ENCODE measurements at places on chromosomes 3 and 15.

DNA sequence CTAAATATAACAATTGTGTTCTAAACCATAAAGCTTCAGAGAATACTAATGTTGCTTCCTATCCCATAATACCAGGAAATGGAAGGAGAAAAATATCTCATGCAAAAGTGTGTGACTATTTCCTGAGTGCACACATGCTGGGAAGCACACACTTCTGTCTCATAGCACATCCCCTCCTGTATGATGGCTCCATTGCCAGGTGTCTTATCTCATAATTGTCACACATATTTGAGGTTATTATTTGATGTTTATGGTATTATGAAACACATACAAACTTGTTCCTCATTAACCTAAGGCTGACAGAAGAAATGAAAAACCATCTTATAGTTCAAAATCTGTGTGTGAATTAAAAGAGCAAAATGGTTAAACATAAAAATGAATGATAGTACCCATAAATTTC, 65.4 kb downstream of the SERP1 start:
- no peak overlapping the region for H3K4me3 ChIP-seq
- H3K36me3 ChIP-seq = peaks cover 3% of the 10 kb centered on the region
- no peaks in the 10 kb centered on the region for H3K27me3 ChIP-seq
- H3K4me1 ChIP-seq = no peaks in the 10 kb centered on the region
- no peak for DNase-seq

GRCh38 chr3:191753196-191753595, 292.2 kb downstream of the PYDC2 start:
- H3K36me3 ChIP-seq = no peaks in the 10 kb centered on the region
- no peak for DNase-seq
- H3K4me3 ChIP-seq = no peak overlapping the region
- no peaks in the 10 kb centered on the region for H3K27me3 ChIP-seq

DNA sequence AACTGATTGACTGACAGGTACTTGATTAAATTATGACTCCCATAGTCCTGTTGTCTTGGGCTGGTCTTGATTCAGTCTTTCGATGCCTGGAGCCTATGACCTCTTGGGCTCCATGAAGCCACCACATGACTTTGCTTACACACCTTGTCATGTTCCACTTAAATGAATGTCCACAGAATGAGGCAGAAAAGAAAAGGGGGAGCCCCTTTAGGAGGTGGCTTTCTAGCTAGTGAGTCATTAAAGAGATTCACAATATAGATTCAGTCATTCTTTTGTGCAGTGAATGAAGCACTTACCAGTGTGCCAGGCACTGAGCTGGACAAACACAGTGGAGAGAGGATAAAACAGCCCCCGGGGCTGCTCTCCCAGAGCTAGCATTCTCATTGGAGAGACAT, 17.1 kb downstream of the VIPR1 start:
- H3K36me3 ChIP-seq = peaks cover 2% of the 10 kb centered on the region
- H3K4me3 ChIP-seq = no peak overlapping the region

- no peaks in the 10 kb centered on the region for H3K27me3 ChIP-seq
- H3K4me3 ChIP-seq = no peak overlapping the region
- H3K27ac ChIP-seq = no peak overlapping the region
- H3K36me3 ChIP-seq = no peaks in the 10 kb centered on the region
- no peak for DNase-seq
- H3K4me1 ChIP-seq = no peaks in the 10 kb centered on the region
These were observed 277.4 kb downstream of the ROBO1 start for GRCh38 chr3:79490165-79491028.

DNA sequence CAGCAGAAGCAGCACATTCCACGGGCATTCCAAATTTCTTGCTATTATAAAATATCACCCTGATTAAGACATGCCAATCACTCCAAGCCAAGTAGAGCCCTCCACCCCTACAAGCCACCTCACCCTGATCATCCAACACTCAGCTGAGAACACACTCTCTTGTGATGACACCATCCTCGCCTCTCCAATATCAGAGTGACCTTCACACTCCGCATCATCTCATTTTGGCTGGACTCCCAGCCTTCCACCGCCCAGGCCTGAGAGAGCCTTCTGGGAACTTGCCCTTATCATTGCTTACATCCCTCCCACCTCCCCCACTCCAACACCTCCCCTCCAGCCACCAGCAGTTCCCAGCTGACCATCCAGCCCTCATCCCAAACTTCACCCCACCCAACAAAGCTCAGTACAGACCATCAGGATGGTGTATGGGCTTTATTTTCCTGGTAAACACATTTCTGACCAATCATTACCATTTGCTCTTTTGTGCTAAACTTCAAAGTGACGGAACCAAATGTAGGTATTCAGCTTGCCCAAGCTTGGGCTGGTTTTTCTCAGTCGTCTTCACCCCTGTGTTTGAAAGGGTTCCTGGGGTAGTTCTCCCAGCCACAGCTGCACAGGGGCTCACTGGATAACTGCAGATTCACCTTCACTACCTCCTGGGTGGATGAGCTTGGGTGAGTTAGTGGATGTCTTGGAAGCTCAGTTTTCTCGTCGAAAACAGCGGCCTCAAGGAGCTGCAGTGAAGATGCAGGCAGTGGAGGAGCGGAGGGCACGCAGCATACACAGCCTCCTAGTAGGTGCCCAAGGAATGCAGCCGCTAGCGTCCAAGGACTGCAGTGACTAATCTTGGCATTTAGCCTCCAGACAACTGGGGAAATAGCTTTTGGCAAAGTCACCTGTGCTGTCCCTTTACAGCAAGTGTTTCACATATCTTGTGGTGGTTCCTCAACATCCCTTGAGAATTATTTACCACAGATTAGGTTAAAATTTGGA, 115.1 kb downstream of the LIPC start:
- H3K27ac ChIP-seq = no peak overlapping the region
- H3K36me3 ChIP-seq = peaks cover 4% of the 10 kb centered on the region
- H3K4me3 ChIP-seq = no peak overlapping the region
- no peaks in the 10 kb centered on the region for H3K27me3 ChIP-seq

- no peaks in the 10 kb centered on the region for H3K27me3 ChIP-seq
- H3K27ac ChIP-seq = peak overlapping the region; percentile 89
- no peak for DNase-seq
- H3K4me3 ChIP-seq = peak overlapping the region; percentile 99
These were observed 507 bp upstream of the MRPL3 start for GRCh38 chr3:131503320-131503635.

- no peak overlapping the region for H3K4me3 ChIP-seq
- H3K36me3 ChIP-seq = no peaks in the 10 kb centered on the region
- H3K4me1 ChIP-seq = no peaks in the 10 kb centered on the region
These were observed 236.6 kb upstream of the CTNNB1 start for GRCh38 chr3:40962721-40963120.

GRCh38 chr15:62845241-62846126, 197.1 kb upstream of the TPM1 start:
- peaks cover 2% of the 10 kb centered on the region for H3K36me3 ChIP-seq
- peaks cover 75% of the 10 kb centered on the region for H3K27me3 ChIP-seq
- no peak overlapping the region for H3K4me3 ChIP-seq
- DNase-seq = no peak
- no peaks in the 10 kb centered on the region for H3K4me1 ChIP-seq
- H3K27ac ChIP-seq = no peak overlapping the region

DNA sequence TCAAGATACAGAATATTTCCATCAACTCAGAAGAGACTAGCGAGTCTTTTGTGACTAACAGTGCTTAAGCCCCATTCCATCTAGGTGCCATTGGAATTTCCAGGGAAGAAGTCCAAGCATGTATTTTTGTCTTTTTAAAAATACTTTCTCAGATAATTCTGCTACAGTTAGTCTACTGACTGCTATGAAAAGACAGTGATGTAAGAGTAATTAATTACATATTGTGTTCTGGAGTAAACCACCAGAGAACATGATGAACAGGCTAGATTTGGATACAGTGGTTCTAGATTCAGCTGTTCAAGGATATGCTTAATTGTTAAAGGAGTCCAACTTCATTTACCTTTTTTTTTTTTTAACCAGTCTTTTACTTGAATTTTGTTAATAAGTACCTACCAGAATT, 34.8 kb upstream of the PAK6 start:
- peaks cover 3% of the 10 kb centered on the region for H3K4me1 ChIP-seq
- DNase-seq = no peak
- H3K27me3 ChIP-seq = no peaks in the 10 kb centered on the region
- H3K36me3 ChIP-seq = no peaks in the 10 kb centered on the region
- no peak overlapping the region for H3K27ac ChIP-seq
- H3K4me3 ChIP-seq = no peak overlapping the region

- no peak overlapping the region for H3K27ac ChIP-seq
- H3K27me3 ChIP-seq = no peaks in the 10 kb centered on the region
- no peak for DNase-seq
- no peaks in the 10 kb centered on the region for H3K36me3 ChIP-seq
- H3K4me3 ChIP-seq = no peak overlapping the region
These were observed 12.3 kb upstream of the UBXN7 start for GRCh38 chr3:196444500-196444894.

GRCh38 chr3:53196575-53197407, 35.8 kb downstream of the PRKCD start:
- no peak overlapping the region for H3K27ac ChIP-seq
- H3K36me3 ChIP-seq = peaks cover 15% of the 10 kb centered on the region
- peaks cover 14% of the 10 kb centered on the region for H3K4me1 ChIP-seq
- H3K27me3 ChIP-seq = peaks cover 15% of the 10 kb centered on the region

- H3K4me3 ChIP-seq = no peak overlapping the region
- no peaks in the 10 kb centered on the region for H3K27me3 ChIP-seq
- H3K27ac ChIP-seq = no peak overlapping the region
- no peaks in the 10 kb centered on the region for H3K36me3 ChIP-seq
- H3K4me1 ChIP-seq = no peaks in the 10 kb centered on the region
- DNase-seq = no peak
These were observed 134.6 kb upstream of the PDZRN3 start for GRCh38 chr3:73759297-73759711.

DNA sequence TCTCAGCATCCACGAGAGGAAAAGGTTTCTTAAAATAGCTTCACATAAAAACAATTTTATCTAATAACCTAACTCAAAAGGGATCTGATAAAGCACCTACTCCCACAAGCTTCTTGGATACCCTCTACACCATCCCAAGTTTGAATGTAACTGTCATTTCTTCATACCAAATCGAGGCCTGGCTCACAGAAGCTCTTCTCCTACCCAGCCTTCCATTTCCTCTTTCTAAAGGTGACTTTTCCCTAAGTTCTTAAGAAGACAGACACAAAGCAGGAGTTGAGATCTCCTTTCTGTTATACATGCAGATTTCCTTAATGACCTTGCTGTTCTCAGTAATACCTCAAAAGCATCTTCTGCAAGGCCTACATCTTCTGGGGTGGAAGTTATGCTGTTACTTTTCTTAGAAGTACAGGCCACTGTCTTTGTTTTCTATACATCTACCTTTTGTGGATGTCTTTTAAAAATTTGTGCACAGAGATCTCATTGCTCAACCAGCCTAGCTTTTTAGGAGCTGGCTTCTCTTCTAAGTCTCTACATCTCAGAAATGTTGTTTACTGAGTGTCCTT, 3.4 kb upstream of the LRRIQ4 start:
- H3K27ac ChIP-seq = no peak overlapping the region
- peaks cover 20% of the 10 kb centered on the region for H3K4me1 ChIP-seq
- peaks cover 10% of the 10 kb centered on the region for H3K27me3 ChIP-seq
- H3K36me3 ChIP-seq = peaks cover 1% of the 10 kb centered on the region
- no peak overlapping the region for H3K4me3 ChIP-seq
- no peak for DNase-seq

GRCh38 chr3:71580636-71581456, 2.7 kb downstream of the FOXP1 start:
- peaks cover 26% of the 10 kb centered on the region for H3K36me3 ChIP-seq
- peaks cover 10% of the 10 kb centered on the region for H3K27me3 ChIP-seq
- peaks cover 24% of the 10 kb centered on the region for H3K4me1 ChIP-seq
- peak overlapping the region; percentile 96 for H3K4me3 ChIP-seq
- DNase-seq = no peak

GRCh38 chr3:59046839-59047238, 3.0 kb downstream of the CFAP20DC start:
- H3K27ac ChIP-seq = no peak overlapping the region
- peaks cover 3% of the 10 kb centered on the region for H3K36me3 ChIP-seq
- no peak for DNase-seq

- no peak overlapping the region for H3K4me3 ChIP-seq
- H3K27me3 ChIP-seq = no peaks in the 10 kb centered on the region
- H3K36me3 ChIP-seq = no peaks in the 10 kb centered on the region
- no peak overlapping the region for H3K27ac ChIP-seq
These were observed 433.4 kb upstream of the CFAP20DC start for GRCh38 chr3:59483191-59483590.

DNA sequence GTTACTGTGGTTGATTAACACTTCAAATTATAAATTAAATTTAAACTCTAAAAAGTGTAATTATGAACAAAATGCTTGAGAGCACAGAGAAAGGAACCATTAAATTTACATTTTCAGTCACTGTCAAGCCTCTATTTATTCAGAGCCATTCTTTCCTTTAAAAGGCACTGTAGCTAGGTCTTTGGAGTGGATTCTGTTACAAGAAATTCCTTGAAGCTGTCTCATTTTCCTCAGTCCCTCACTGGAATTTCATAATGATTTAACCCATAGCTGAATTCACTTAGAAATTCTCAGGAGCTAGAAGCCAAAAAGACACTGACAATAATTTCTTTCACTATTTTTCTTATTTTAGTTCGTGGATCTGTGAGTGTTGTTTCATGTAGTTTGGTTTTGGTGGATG, 81.2 kb upstream of the TCF12 start:
- H3K27me3 ChIP-seq = peaks cover 3% of the 10 kb centered on the region
- no peaks in the 10 kb centered on the region for H3K36me3 ChIP-seq
- no peak overlapping the region for H3K4me3 ChIP-seq
- no peak overlapping the region for H3K27ac ChIP-seq

GRCh38 chr3:9769426-9770275, at the start of gene CAMK1:
CAMK1 (minus strand) TSS chr3:9769947; CDS start chr3:9767749, 2,198 bp downstream.
- no peak for DNase-seq
- peaks cover 27% of the 10 kb centered on the region for H3K4me1 ChIP-seq
- no peaks in the 10 kb centered on the region for H3K27me3 ChIP-seq
- H3K27ac ChIP-seq = peak within 1 kb of the TSS; percentile 80
- no peaks in the 10 kb centered on the region for H3K36me3 ChIP-seq
- peak within 1 kb of the TSS; percentile 25 for H3K4me3 ChIP-seq

- H3K27me3 ChIP-seq = peaks cover 26% of the 10 kb centered on the region
- H3K4me1 ChIP-seq = no peaks in the 10 kb centered on the region
- no peaks in the 10 kb centered on the region for H3K36me3 ChIP-seq
- no peak overlapping the region for H3K4me3 ChIP-seq
These were observed 839.9 kb downstream of the AGBL1 start for GRCh38 chr15:86919581-86919980.

DNA sequence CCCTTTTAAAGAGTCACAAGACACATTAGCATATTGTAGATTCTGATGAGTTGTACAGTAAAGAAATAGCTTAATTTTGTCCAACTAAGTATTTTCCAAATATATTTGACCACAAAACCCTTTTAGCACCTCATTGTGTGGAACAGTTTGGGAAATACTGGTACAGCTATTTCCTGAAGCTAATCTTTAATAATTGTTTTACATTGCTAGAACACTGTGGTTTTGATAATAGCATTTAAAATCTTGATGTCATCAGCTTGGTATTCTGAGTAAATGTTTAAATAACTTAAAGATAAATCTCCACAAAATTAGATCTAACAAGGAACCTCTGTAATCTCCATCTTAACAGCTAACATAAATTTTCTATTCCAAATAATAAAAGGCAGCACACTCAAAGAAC, 140.0 kb upstream of the MLF1 start:
- H3K27ac ChIP-seq = no peak overlapping the region
- no peak overlapping the region for H3K4me3 ChIP-seq
- DNase-seq = no peak
- H3K27me3 ChIP-seq = no peaks in the 10 kb centered on the region
- H3K36me3 ChIP-seq = no peaks in the 10 kb centered on the region
- no peaks in the 10 kb centered on the region for H3K4me1 ChIP-seq

- H3K27me3 ChIP-seq = peaks cover 10% of the 10 kb centered on the region
- H3K36me3 ChIP-seq = no peaks in the 10 kb centered on the region
- H3K4me1 ChIP-seq = no peaks in the 10 kb centered on the region
- DNase-seq = no peak
- no peak overlapping the region for H3K27ac ChIP-seq
- H3K4me3 ChIP-seq = no peak overlapping the region
These were observed 104.1 kb downstream of the STAC start for GRCh38 chr3:36484386-36484785.

Measured in central memory CD8-positive, alpha-beta T cell (primary cell).